ENCODE measurements at places on chromosomes 7 and 10.

GRCh38 chr10:10662716-10663408, 354.8 kb upstream of the CELF2 start:
- no peak for DNase-seq

- DNase-seq = no peak
These were observed 21.4 kb downstream of the KCP start for GRCh38 chr7:128889121-128889520.

GRCh38 chr7:127387974-127388373, 4.5 kb downstream of the ZNF800 start:
- no peak for DNase-seq

- no peak for DNase-seq
These were observed 175.1 kb downstream of the TNS3 start for GRCh38 chr7:47406801-47407129.

- DNase-seq = no peak
These were observed 12.6 kb upstream of the COL1A2 start for GRCh38 chr7:94382132-94382531.

- no peak for DNase-seq
These were observed 919.4 kb upstream of the LRRTM3 start for GRCh38 chr10:66006411-66006810.

GRCh38 chr10:119659951-119660350, 8.8 kb downstream of the BAG3 start:
- DNase-seq = no peak

- peak; percentile 80 for DNase-seq
These were observed 1.4 kb upstream of the LCOR start for GRCh38 chr10:96830511-96831199.

- no peak for DNase-seq
These were observed 4.1 kb downstream of the ARMC3 start for GRCh38 chr10:22931948-22932347.

DNA sequence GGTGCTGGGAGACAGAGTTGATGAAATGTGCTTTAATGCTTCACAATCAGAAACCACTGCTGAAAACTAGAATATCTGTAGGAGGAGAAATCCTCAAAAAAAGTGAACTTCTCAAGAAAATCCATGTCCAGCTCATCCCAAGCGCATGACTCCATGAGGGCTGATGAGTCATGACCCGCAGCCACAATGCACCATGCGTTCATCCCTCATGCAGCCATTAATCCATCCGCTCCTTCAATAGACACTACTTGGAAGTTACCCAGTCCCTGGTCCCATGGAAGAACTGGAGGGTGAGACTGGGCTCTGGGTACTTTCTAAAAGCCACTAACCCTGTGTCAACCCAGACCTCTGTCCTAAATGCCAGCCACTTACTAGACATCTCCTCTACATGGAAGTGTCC, 24.4 kb downstream of the TMEM273 start:
- no peak for DNase-seq

DNA sequence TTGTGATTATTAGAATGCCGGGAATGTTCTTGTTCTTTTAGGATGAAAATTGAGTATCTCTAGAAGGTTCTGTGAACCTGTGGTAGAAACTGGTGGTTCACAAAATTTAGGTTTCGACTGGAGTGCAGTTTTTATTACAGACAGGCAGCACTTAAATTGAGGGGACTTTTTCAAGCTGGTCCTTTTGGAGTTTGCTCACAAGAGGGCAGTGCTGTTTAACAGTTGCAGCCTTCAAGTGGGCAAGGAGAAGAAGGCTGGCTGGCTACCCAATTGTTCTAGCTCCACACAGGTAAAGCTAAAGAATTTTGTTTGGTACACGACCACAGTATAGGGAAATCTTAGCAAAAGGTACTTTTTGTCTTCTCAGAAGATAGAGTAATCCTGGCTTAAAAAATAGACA, 233.6 kb downstream of the SNX13 start:
- peak; percentile 26 for DNase-seq

- no peak for DNase-seq
These were observed 240.0 kb downstream of the ARHGAP21 start for GRCh38 chr10:24483701-24484100.

- DNase-seq = no peak
These were observed 69.1 kb downstream of the SHH start for GRCh38 chr7:155743177-155743576.

GRCh38 chr7:142964502-142965246, 2.5 kb upstream of the KEL start:
- no peak for DNase-seq

DNA sequence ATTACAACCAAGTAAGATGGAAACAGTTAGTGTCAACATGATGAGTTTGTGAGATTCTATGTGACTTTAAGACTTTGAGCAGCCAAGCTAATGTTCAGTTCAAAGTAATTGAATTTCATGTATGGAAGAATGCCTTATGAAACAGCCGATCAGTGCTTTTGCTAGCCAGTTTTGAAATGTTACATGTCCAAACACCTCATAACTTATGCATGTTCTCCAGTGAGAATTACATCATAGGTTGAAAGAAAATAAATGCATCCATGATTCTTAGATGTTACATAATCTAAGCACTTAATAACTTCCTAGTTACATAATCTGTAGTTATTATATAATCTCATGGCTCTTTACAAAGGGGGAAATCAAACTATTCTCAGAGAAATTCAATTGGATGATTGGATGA, 211.3 kb downstream of the BICC1 start:
- no peak for DNase-seq

GRCh38 chr7:43481902-43482678, 100.8 kb upstream of the STK17A start:
- DNase-seq = no peak

GRCh38 chr7:108308276-108308675, 148.0 kb downstream of the NRCAM start:
- DNase-seq = no peak

DNA sequence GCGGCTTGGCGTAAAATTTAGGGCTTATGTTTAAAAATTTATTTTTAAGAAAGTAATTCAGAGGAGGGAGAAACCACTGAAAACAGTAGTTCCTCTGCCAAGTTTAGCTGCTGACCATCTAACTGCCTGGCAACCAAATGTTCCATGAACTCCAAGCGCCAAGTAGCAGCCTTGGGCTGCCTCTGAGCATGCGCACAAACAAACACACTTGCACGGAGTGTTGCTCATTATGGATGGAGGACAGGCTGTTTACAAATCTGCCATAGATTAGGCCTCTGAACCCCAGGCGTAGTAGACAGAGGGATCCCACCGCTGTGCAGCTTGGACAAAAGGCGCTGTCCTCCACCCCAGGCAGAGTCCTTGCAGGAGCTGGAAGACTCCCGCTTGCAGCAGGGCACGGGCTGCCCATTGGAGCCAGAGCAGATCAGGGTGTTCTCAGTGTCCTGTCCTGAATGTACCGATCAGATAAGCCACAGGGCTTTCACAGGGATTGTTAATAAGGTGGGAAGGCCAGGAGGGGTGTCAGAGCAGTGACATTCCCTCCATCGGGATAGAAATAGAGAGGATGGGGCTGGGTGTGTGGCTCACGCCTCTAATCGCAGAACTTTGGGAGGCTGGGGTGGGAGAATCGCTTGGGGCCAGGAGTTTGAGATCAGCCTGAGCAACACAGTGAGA, 47.7 kb upstream of the LYZL1 start:
- DNase-seq = no peak

DNA sequence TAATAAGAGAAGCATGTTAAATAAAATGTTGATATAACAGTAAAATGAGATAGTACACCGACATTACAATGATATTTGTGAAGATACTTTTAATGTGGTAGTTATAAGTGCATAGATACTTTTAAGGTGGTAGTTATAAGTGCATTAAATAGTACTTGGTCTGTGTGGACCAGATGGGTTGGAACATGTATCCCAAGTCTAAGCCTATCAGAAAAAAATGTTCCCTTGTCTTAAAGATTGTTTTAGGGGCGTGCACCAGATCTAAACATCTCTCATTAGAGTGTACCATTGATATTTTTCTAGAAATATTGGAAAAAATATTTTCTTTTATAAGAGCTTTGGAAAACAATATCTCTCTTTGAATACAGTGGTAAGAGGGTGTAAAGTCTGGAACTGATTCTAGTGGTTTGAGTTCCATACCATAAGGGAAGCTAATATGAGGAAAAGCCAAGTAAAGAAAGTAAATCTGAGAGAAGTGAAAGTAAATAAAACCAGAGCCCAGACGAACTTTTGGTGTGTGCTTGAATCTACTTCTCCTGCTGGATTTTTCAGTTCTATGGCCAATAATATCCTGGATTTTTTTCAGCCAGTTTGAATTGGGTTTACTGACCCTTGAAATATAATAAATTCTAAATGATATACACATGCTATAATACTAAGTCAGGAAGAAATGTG, 175.3 kb downstream of the MBL2 start:
- no peak for DNase-seq

- no peak for DNase-seq
These were observed 123.0 kb downstream of the NOC3L start for GRCh38 chr10:94239696-94240095.

DNA sequence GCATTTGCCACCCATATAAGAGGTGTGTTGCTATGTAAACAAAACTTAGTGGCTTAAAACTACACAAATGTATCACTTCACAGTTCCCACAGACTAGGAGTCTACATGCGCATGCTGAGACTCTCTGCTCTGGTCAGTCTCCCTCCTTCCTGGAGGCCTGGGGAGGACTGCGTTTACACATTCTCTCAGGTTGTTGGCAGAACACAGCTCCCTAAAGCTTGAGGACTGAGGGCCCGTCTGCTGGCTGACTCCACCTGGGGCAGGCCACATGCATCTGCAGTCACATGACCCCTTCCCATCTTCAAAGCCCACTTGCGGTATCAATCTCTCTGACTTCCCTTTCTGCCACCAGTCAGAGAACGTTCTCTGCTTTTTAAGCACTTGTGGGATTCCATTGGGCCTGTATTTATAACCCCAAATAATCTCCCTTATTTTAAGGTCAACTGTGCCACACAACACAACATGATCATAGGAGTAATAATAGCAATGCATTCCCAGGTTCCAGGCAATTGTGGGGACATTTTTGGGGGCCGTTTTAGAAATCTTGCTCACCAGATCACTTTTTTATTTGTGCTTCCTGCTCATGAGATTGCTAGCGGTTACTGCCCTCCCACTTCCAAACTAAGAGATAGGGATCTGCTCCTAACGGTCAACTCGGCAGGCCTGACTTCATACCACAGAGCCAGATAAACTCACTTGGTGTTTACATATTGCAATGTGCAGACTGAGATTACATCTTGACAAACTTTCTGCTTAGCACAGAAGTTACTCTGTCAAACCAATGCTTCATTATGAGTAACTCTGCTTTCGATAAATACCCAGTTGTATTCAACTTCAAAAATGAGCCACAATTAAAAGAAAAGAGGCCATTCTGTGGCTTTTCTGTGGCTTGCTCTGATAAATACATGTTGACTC, 96.3 kb downstream of the ALOX5 start:
- DNase-seq = peak; percentile 52

- DNase-seq = no peak
These were observed 124.8 kb upstream of the PRKCQ start for GRCh38 chr10:6704896-6705295.

DNA sequence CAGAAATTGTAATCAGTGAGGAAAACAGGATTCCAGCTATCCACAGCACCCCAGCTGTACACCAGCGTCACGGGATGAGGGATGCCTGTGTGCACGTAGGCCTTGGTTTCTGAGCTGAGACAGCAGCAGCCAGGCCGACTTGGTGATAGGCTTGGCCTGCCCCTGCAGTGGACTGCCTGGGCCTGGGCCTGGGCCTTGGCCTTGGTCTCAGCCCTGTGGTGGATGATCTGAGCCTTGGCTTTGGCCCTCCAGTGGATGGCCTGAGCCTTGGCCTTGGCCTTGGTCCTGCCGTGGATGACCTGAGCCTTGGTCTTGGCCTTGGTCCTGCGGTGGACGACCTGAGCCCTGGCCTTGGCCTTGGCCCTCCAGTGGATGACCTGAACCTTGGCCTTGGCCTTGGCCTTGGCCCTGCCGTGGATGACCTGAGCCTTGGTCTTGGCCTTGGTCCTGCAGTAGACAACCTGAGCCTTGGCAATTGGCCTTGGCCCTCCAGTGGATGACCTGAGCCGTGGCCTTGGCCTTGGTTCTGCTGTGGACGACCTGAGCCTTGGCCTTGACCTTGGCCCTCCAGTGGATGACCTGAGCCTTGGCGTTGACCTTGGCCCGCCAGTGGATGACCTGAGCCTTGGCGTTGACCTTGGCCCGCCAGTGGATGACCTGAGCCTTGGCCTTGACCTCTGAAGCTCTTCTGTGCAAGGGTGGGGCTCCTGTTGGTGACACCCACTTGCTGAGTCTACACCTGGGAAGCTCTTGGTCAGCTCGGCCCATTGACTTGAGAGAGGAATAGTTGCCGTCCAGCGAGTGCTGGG, 93.8 kb downstream of the CUX1 start:
- no peak for DNase-seq

- DNase-seq = no peak
These were observed 31.7 kb downstream of the DYNC1I1 start for GRCh38 chr7:95804052-95804451.

DNA sequence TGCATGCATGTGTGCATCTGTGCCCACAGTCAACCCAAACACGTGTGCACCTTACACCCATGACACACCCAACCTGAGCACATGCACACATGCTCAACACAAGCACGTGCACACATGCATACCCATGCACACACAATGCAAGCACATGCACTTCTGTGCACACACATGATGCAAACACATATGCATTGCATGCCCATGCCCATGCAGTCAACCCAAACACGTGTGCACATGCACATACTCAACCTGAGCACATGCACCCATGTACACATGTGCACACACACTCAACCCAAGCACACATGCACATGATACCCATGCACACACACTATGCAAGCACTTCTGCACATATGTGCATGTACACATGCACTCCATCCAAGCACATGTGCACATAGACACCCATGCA, 84.5 kb upstream of the FAM20C start:
- no peak for DNase-seq

DNA sequence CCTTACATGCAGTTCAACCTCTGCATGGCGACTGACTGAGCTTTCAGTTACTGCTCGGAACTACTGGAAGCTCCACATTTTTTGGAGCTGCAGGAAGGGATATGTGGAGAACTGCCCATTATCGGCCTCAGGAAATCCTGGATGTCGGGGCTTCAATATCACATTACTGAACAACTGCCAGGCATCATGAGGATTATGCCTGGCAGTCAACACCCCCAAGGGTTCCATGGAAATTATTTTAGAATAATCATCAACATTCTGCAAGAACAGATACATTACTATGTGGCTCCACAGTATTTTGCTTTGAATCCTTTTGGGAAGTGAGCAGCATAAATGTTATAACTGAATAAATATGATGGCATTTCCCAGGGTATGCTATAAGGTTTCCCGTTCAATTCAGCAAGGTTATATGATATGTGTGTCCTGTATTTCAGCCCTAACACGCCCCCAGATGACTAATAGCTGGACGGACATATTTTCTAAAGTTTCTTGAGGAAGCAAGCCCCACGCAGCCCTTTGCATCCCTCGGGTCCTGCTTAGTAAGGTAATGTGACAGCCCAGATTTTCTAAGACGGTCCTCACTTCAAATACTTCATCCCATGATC, 53.0 kb upstream of the OPALIN start:
- no peak for DNase-seq

GRCh38 chr7:146177301-146177700, 60.7 kb downstream of the CNTNAP2 start:
- DNase-seq = no peak

- no peak for DNase-seq
These were observed 28.4 kb upstream of the EIF5AL1 start for GRCh38 chr10:79483948-79484347.
